Stimulated activated CD4-positive, alpha-beta T cell treated with anti-CD3 and anti-CD28 coated beads, TNF-alpha, amount 100 ng/mL, for 1 hour (primary cell): ENCODE measurements at places on chromosomes 2 and 18.

GRCh38 chr2:18829251-18829902, 240.0 kb upstream of the NT5C1B start:
- DNase-seq = no peak

DNA sequence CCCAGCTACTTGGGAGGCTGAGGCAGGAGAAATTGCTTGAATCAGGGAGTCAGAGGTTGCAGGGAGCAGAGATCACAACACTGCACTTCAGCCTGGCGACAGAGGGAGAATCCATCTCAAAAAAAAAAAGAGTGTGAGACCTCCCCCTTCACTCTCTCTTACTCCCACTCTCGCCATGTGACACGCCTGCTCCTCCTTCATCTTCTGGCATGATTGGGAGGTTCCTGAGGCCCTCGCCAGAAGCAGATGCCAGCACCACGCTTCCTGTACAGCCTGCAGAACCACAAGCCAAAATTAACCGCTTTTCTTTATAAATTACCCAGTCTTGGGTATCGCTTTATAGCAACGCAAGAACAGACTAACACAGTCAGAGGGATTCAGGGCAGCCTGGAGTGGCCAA, 66.3 kb upstream of the CREB1 start:
- DNase-seq = no peak

DNA sequence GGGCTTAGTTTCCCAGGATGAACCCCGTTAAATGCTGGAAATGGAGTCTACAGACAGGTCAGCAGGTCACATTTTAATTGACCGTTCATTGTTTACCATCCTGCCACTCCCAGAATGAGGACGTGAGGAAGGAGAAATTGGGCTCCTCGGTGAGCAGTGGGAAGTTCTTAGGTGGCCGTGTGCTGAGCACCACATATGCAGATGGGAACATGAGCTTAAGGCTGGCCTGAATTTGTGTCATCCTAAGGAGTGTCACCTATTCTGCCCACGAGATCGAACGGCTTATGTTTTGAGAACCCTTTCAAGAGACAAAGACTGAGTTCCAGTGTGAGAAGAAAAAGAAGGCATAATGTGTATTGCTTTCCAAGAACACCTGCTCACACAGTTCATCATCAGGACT, 234.4 kb upstream of the PXDN start:
- no peak for DNase-seq

- DNase-seq = no peak
Measured at GRCh38 chr18:13392899-13393298, 174.3 kb downstream of the LDLRAD4 start.

GRCh38 chr2:240182001-240182400, 41.5 kb upstream of the OTOS start:
- DNase-seq = no peak

DNA sequence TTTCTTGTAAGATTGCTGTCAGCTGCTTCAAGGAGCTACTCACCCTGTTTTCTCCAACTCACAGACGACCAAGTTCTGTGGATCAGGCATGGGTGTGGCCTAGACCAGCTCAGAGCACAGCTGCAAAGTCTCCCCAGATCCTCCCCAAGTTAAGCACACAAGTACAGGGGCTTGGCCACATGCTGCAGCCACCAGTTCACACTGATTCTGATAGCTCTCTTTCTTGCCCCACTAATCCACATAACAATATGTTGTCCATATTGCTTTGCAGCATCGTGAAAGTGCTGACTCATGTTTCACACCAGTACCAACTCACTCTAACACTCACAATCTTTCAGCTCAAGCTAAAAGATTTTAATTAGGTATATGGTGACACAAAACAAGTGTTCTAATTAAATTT, 437.0 kb downstream of the PARD3B start:
- no peak for DNase-seq
